ENCODE measurements at places on chromosomes 4 and X.

GRCh38 chr4:76590798-76591281 lies 155.8 kb downstream of the SHROOM3 start:
- no peak for DNase-seq

- DNase-seq, result no peak
These were observed 470.8 kb upstream of the IGFBP7 start for GRCh38 chr4:57580710-57581599.

DNA sequence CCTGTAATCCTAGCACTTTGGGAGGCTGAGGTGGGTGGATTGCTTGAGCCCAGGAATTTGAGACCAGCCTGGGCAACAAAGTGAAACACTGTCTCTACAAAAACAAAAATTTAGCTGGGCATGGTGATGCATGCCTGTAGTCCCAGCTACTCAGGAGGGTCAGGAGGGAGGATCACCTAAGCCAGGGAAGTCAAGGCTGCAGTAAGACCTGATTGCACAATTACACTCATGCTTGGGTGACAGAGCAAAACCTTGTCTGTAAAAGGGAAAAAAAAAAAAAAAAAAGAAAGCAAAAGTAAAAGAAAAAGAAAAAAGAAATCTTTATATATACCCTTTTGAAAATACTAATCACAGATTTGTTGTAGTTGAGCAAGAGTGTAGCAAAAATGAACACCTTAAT lies 801.0 kb upstream of the IGFBP7 start:
- DNase-seq, result no peak

GRCh38 chr4:171067422-171067821 lies 745.8 kb upstream of the GALNTL6 start:
- DNase-seq, result no peak

GRCh38 chr4:180280726-180281297 lies 1962.4 kb upstream of the TENM3 start:
- no peak for DNase-seq

GRCh38 chr4:113756005-113756410 lies 5.5 kb downstream of the CAMK2D start:
- DNase-seq, result no peak

DNA sequence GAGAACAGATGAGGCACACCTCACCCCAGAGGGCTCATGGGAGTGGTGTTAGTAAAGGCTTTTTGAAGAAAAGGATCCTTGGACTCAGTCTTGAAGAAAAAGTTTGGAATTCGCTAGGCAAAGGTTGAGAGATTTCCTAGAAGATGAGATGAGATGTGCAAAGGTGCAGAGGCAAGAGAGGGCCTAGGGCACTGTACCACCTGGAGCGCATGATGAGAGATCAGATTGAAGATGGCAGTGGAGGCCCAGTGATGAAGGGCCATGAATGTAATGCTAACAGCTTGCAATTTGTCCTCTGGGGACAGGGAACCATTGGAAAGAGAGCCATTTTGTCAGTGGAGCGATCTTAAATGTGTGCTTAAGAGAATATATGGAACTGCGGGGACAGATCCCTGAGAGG lies 45.0 kb downstream of the PGRMC2 start:
- no peak for DNase-seq

GRCh38 chr4:170248576-170248975 lies 158.8 kb upstream of the AADAT start:
- no peak for DNase-seq

DNA sequence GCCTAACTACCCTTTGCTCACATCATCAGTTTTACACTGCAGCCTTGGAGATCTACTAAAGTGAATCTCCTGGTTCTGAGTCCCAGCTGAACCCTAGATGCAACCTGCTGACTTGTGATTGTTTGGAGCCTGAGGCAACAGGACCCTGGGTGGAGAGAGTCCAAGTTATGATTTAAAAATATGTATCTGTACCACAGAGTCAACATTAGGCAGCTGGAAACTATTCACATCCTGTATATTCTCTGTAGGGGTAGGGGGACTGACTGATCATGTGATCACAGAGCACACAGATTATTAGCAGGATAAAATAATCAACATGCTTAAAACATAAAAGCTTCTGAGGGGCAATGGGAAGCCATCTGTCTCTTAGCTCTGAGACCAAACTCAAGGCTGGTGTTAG lies 52.1 kb downstream of the CT47B1 start:
- DNase-seq, result no peak

- no peak for DNase-seq
These were observed 287.2 kb downstream of the INPP4B start for GRCh38 chr4:142558851-142559250.
